ENCODE measurements at places on chromosomes 12 and 14.

DNA sequence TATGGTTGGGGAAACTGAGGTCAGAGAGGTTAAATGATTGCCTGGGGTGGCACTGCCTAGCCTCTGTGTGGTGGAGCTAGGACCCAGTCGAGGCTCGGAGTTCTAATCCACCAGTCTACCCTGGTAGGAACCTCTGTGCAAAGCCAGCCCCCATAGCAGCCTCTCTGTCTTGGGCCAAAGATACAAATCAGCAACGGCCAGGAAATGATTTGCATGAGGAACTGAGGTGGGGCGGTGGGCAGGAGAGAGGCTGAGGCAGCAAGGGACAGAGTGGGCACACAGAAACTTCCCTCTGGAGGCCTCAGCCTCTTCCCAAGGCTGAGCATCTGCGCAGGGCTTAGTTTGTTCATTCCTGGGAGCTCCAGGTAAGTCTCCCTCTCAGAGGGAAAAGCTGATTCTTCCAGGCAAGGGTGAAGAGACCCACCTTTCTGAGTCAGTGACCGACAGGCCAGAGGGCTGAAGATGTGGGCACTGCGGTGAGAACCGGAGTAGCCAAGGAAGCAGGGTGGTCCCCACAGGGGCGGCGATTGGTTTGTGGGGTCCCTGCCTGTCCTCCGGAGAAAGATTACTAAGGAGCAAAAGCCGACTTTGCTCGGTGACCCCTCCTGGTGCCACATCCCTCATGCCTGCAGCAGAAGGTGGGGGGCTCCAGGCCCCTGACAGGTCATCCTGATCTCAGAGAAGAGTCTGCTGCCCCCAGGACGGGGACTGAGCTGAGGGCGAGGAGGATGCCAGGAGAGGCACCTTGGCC lies 134.6 kb downstream of the CACNA1C start:
- DNase-seq: no peak

DNA sequence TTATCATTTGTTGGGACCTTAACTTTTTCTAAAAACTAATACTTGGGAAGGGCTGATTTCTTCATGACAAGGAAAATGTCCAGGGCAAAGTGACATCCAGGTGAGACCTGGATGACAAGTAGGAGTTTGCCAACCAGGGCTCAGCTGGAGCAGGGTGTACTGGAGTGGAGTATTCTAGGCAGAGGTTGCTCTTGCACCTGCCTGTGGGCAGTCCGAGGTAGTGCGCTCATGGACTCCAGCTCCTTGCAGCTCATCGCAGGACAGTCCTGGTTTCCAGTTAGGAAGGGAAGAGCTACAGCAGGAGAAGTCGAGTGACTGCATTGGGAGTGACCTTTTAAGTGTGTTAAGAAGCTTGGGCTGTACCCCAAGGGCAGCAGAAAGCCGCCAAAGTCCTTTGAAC lies 175.9 kb downstream of the PELI2 start:
- no peak for DNase-seq

DNA sequence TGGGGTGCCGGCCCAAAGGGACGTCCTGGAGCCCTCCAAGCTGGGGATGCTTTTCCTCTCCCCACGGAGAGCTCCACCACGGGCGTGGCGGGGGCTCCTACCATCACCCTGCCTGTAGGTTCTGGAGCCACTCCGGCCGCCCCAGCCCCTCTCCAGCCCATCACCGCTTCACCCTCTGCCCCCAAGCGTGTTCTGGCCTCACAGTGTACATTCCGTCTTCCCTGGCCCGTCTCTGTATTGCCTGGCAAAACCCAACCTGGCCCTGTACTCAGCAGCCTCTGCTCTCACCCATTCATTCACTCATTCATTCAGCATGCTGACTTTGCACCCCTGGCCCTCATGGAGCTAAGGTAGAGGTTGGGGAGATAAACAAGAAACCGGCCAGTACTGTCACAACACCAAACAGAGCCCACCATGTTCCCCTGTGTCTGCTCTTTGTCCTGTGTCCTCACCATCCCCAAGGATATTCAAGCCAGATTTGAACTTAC lies 20.3 kb downstream of the SLC25A29 start:
- no peak for DNase-seq

GRCh38 chr14:90204516-90204915 lies 51.8 kb upstream of the PSMC1 start:
- no peak for DNase-seq

DNA sequence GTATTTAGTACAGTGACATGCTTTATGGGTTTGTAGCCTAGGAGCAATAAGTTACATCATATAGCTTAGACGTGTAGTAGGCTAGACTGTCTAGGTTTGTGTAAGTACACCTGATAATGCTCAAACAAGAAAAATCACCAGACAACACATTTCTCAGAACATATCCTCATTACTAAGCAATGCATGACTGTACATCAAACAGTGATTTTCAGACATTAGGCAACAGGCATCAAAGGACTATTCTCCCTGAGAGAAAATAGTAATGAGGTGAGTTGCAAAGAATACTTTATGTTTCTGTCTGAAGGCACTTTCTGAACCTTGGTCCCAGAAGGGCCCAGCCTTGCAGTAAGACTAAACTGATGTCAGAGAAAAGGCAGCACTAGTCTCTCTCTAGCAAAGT lies 48.4 kb upstream of the SYT10 start:
- no peak for DNase-seq

Measured in GM04503 (cell line).